ENCODE measurements at places on chromosomes 4 and X.

GRCh38 chr4:154044108-154044531, 255.2 kb upstream of the SFRP2 start:
- DNase-seq = no peak

GRCh38 chrX:3181846-3182245, 140.6 kb downstream of the ARSF start:
- no peak for DNase-seq

GRCh38 chr4:100367451-100367850, 150.4 kb downstream of the EMCN start:
- no peak for DNase-seq

DNA sequence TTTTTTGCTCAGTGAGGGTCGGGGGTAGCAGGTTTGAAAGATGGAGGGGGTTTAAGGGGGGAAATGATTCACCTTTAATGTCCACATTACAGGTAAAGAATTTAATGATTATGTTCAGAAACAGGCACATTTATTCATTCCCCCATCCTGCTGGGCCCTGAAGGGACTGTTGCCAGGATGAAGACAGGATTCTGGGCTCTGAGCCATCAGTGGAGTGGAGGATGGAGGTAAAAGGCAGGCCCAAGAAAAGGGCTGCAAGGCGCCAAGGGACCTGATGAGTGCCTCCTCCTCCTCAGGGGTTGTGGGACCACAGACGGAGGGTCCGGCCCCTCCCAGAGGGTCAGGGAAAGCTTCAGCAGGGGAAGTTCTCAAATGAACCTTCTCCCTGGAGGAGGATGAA, 40.4 kb upstream of the PROM1 start:
- no peak for DNase-seq

DNA sequence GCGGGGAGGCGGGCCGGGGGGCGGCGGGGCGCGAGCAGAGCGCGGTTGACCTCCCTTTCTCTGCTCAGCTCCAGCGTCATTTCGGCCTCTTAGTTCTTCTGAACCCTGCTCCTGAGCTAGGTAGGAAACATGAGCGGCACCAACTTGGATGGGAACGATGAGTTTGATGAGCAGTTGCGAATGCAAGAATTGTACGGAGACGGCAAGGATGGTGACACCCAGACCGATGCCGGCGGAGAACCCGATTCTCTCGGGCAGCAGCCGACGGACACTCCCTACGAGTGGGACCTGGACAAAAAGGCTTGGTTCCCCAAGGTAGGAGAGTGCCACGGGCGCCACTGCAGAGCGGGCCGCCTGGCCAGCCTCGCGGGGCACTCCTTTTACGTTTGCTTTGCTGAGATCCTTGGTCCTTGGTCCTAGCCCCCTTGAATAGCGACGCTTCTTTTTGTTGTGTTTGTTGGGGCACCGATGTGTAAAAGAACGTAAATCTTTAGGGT, at the start of gene HTATSF1:
Gene HTATSF1, plus strand, starts transcription at position 37 of the 497 bp plus-strand sequence. Its CDS starts 93 bp downstream, at position 130.
- no peak for DNase-seq

GRCh38 chr4:169159624-169160171, 111.1 kb downstream of the SH3RF1 start:
- no peak for DNase-seq

- DNase-seq = no peak
Measured at GRCh38 chrX:120380699-120381098, 18.8 kb downstream of the ATP1B4 start.

GRCh38 chrX:16807976-16808542, 21.8 kb downstream of the TXLNG start:
- no peak for DNase-seq

GRCh38 chrX:55452833-55453124, 852 bp downstream of the MAGEH1 start:
- DNase-seq = no peak

GRCh38 chr4:8279321-8280157, 10.0 kb downstream of the HTRA3 start:
- DNase-seq = no peak

- no peak for DNase-seq
Measured at GRCh38 chrX:38206036-38206435, 14.6 kb downstream of the SRPX start.

DNA sequence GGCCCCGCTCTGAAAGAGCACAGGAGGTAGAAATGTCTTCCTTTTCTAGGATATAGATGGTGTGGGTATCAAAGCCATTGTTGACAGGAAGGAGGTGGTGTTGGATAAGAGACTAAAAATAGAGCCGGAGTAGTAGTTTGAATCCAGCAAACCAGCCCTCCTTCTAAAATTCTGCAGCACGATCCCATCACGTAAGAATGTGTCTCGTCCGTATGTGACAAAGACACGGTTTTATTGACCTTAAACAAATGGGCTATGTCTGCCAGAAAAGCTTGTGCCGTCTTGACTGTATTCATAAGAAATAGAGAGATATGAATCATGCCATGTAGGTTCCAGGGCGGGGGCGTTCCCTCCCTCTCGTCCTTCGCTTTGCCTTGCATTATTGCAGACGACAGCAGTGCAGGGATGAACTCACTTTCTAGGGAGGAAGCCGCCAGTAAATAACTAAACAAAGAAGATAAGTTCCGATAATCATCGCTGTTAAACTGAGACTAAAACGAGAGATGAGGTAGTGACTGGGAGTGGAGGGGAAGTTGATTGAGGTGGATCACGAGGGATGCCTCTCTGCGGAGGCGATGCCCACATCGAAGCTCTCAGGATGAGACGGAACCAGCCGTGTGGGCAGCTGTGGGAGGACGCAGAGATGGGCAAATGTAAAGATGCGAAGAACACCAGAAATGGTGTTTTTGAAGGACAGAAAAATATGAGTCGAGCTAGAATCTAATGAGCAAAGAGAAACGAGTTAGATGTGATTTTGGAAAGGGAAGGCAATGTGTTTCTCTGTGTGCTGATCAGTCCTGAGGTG, 3.4 kb downstream of the TENM3 start:
- no peak for DNase-seq

DNA sequence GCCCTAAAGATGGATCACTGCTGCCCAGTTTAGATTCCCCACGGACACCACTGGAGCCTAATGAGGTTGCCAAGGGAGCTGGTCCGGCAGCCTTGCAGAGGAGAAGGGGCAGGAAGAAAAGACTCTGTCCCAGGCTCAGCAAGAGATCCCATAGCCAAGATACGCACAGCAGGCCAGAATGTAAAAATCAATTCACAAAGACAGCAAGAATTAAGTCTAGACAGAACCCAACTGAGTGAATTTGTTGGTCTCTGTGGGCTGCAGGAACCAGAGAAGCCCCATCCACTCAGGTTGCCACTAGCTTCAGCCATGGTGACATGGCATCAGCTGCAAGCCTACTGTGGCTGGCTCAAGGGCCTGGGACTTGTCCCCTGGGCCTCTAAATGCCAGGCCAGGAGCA, 22.9 kb downstream of the TSC22D3 start:
- DNase-seq = no peak

All from stimulated activated CD4-positive, alpha-beta T cell treated with anti-CD3 and anti-CD28 coated beads, Interleukin-12 subunit alpha, Interleukin-12 subunit beta, amount 100 ng/mL, for 48 hours (primary cell).